ENCODE measurements at places on chromosomes 12 and 14.

DNA sequence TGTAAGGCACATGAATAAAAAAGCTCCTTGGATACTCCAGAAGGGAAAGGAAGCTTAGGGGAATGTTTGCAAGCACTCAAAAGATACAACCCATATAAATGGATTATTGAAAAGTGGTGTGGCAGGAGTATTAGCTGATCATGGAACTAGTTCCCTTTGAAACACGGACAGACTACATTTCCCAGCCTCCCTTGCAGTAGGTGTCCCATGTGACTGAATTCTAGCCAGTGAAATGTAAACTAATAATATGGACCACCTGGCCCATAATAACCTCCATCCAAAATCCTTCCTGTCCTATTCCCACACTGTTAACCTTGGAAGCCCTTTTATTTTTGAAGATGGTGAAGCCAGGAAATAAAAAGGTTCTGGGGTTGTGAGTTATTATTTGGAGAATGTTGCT, 242.3 kb downstream of the SUDS3 start:
- DNase-seq: no peak

GRCh38 chr14:102540315-102541028, 30.9 kb upstream of the ANKRD9 start:
- DNase-seq: no peak

- no peak for DNase-seq
Observed at GRCh38 chr12:73308747-73309146, 1036.6 kb downstream of the TRHDE start.

GRCh38 chr12:106429043-106429552, 71.5 kb downstream of the POLR3B start:
- DNase-seq: no peak

DNA sequence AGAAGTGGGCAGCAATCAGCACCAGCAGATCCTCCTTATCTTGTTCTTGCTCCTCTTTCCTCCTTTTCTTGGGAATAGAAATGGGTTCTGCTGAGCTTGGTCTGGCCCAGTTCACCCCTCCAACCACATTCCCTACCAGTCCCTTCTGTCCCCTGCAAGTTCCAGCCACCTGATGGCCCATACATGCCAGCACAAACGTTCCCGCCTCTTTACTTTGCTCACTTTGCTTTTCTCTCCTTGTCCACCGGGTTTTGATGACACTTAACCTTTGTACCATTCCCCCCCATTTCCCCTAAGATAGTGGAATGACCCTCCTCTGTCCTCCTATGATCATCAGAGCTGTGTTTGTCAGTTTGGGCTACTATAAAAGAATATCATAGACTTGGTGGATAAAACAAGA, 23.4 kb upstream of the EML1 start:
- no peak for DNase-seq

GRCh38 chr12:51937926-51938325, 13.6 kb upstream of the ACVR1B start:
- DNase-seq: no peak
